ENCODE measurements at places on chromosomes 5 and 9.

GRCh38 chr5:142720641-142721271 lies 34.9 kb upstream of the FGF1 start:
- no peak for DNase-seq

GRCh38 chr5:6161257-6161656 lies 217.1 kb downstream of the MED10 start:
- no peak for DNase-seq

DNA sequence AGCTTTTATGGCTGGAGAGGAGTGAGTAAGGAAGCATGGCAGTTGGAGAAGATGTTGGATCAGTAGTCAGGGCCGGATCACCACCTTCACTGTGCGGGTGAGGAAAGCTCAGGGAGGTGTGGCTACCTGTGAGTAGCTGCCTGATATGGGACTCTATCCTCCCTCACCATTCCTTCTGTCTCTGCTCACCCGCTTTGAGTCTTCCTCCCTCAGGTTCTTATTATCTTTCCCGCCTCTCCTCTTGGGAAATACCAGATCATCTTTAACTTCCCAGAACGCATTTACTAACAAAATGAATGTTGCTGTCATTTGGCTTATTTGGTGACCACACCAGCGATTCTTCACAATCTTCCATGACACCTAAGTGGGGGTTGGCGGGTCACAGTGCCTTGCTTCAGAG lies 140.7 kb upstream of the GPR151 start:
- DNase-seq, result no peak

DNA sequence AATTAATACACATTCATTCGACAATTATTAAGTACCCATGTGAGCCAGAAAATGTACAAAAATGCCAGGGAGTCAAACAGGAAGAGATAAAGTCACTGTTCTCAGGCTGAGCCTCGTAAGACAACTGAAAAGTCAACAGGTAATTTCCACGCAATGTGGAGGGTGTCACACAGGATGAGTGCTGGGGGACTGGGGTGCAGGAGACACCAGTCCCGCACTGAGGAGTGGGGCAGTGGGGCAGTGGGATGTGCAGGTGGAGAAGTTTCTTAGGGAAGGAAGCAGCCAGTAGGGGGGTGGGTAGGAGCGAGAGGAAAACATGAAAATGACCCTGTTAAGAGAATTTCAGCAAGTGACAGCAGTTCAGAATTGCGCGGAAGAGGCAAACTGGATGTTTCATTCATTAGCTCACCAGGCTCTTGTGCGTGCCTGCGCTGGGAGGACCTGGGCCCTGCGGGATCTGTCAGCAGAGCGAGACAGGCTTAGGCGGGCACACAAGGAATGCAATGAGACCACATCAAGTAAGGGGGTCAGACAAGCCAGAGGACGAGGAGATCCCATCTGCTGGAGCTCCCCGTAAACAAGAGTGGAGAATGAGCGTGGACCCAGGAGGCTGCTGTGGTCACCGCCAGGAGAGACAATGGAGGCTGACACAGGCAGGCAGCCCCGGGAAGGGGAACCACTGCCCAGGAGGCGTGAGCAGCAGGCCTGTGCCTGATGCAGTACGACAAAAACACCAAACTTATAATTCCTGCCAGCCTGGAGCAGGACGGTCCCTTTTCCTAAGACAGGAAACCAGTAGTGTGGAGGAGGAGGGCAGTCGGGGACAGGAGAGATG lies 21.0 kb downstream of the CAMSAP1 start:
- DNase-seq, result no peak

DNA sequence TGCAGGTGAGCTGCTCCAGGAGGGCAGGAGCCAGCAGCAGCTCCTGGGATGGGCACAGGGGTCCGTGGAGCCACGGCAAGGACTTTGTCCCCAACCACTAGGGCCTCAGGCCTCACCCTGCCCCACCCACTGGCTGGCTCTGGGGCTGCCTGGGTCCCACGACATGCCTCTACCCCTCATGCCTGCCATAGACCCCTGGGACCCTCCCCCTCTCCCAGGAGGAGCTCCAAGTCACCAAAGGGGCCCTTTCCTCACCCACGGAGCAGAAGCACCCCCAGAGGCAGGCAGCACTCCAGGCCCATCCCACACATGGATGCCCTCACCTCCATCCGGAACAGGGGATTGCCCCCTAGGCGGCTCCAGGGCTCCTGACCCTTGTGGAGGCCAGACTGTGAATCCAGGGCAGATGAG lies 6.5 kb downstream of the ABCA2 start:
- no peak for DNase-seq

DNA sequence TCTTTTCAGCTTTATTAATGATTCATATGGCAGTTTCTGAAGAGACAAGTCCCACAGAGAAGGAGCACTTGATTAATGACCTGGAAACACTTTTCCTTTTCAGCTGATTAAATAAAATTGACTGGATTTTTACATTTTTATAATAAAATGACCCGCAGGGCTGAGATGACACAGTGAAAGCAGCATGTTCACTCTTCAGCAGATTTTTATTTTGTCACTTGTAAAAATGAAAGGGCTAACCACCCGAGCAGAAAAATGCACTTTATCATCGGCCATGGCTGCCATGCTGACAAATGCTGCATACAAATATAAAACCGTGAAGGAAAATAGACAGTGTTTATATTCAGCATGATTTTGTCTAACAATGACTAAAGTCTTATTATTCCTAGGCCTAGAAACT lies 321.6 kb upstream of the ITGA1 start:
- DNase-seq, result no peak

DNA sequence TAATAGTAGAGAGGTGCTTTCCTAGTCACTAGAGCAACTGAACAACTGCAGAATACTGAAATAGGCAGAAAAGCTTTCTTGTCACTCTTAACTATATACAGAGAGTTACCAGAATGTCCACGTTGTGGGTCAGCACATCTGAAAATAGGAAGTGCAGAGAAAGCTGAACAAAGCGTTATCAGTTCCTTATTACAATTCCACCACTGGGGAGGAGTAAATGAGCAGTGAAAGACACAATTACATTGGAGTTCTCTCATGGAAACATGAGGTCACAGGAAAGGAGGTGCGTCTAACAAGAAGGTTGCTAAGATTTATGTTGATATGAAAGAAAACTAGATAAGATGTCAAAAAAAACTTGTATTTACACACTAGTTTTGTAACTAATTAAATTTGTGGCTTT lies 461.9 kb upstream of the COX7C start:
- DNase-seq, result no peak
